HL-60 (cell line): ENCODE measurements at places on chromosomes 1 and 21.
A peak's percentile ranks its signal among the peaks of the same experiment; 100 is the strongest.

GRCh38 chr21:15493646-15494045 lies 236.1 kb upstream of the USP25 start:
- DNase-seq = no peak

DNA sequence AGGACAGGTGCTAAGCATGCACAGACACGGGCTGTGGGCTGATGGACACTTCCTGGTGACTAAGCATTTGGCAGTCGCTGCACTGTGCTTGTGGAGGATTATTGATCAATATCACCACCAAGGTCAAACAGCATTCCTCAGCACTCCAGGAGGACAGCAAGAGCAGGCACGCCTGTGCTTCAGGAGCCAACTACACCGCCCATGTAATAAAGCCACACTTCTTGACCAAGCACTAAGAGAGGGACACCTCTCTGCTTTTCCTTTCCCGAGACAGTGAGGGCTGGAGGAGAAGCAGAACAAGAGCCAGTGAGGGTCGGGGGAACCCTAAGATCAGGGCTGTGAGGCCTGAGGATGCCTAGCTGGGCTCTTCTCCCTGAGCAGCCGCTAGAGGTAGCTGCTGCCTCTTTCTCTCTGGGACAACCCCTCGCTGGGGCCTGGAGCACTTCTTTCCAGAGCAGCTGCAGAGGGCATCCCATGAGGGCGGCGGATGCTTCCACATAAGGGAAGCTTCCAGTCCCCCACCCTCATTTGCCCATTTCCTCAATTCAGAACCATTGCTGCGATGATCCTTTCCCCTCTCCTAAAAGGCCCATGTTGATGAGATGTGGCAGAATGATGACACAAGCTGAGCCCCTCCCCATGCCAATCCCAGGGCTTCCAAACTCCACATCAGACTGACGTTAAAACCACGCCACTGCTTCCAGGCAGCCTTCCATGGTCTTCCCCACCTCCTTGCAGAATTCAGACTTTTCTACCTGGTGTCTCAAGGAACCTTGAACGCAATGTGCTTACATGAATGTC lies 19.1 kb downstream of the RAB7B start:
- DNase-seq = peak; percentile 23

DNA sequence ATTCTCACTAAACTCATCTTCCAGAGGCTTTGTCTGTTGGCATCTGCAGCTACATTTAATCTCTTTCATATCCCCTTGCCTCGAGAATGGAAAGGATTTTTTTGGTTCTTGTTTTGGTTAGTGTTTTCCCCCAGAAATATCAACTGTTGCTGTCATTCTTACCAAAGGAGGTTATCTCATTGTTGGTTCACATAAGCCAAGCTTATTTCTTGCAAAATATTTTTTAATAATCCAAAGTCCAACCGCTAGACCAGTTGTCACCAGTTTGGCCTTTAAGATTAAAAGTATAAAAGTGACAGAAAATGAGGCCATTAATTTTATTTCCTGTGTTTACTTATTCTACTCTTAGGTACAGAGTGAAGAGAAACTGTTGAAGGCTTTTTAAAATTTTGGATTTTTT lies 66.5 kb upstream of the PROX1 start:
- DNase-seq = no peak

GRCh38 chr1:20028726-20029125 lies 41.3 kb upstream of the PLA2G5 start:
- DNase-seq = no peak

DNA sequence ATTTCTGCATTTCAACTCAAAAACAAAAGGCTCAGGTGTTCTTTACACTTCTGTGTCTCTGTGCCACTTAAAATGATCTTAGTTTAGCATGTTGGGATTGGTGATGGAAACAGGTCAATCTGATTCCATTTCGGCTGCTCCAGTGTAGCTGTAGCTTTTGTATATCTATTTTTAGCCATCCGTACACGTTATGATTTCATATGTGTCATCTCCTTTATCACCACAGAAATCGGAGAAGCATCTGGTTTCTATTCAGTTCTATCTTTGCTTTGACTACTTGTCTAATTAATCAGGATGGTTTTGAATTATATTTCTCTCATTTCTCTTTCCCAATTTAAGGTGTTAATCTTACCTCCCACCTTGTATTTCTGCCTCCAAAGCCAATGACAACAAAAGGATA lies 41.1 kb downstream of the RGS21 start:
- DNase-seq = no peak

GRCh38 chr1:56968878-56969495 lies 3.2 kb upstream of the C8B start:
- no peak for DNase-seq

DNA sequence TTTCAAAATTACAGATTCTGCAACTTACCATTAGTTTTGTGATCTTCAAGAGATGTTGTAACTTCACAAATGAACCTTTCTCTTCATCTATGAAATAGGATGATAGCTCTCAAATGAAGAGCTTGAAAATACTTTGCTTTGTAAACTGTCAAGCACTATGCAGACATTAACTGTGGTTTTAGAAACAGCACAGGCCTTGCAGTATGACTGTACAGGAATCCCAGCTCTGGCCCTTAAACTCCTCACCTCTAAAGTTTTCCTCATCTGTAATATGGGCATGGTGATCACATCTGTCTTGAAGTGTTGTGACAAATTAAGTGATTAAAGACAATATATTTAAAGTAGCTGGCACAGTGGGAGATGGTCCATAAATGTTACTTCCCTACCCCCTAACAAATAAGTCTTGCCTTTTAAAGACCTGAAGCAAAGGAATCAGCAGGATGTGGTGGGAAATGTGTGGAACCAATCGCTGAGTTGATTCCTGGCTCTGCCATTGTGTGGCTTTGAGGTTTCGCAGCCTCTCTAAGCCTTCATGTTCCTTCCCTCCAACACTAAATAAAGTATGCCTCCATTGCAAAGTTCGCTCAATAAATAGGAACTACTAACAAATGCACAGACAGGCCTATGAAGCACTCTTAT lies 5.5 kb upstream of the PTP4A2 start:
- DNase-seq = no peak

GRCh38 chr1:85864727-85865126 lies 156.5 kb upstream of the ZNHIT6 start:
- DNase-seq = no peak

- DNase-seq = no peak
These were observed 193.6 kb downstream of the RGS7 start for GRCh38 chr1:241163363-241163762.

DNA sequence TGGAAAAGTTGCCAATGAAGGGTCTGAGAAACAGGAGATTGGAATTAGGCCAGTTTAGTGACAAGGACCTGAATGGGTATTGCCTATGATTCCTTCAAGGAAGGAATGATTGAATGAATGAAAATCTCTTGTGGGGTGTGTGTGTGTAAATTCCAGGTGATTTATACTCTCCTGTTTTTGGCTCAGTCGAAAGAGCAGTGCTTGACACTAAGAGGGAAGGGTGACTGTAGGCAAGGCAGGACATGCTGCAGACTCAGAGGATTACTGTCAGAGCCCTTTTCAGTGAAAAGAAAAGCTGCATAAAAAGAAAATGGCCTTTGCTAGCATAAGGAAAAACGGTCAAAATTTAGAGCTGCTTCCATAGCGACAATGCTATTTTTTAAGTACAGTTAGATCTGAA lies 30.1 kb downstream of the C1orf21 start:
- DNase-seq = no peak

- DNase-seq = no peak
These were observed 197.9 kb upstream of the COA6 start for GRCh38 chr1:234175363-234175762.

- no peak for DNase-seq
These were observed 10.7 kb upstream of the GPR153 start for GRCh38 chr1:6271554-6271953.

DNA sequence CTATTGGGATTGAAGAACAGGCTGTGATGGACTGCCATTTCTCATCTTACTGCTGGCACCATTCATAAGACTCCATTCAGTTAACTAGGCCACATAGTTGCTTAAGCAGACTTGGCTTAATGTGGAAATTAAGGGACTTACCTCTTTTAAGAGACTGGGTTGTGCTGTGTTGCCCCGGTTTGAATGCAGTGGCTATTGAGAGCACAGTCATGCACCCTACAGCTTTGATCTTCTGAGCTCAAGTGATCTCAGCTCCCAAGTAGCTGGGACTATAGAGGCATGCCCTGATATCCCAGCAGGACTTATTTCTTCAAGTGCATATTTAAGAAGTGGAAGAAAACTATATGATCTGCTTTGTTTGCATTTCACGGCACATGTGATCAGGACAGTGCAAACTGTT lies 181.1 kb downstream of the RASAL2 start:
- no peak for DNase-seq

DNA sequence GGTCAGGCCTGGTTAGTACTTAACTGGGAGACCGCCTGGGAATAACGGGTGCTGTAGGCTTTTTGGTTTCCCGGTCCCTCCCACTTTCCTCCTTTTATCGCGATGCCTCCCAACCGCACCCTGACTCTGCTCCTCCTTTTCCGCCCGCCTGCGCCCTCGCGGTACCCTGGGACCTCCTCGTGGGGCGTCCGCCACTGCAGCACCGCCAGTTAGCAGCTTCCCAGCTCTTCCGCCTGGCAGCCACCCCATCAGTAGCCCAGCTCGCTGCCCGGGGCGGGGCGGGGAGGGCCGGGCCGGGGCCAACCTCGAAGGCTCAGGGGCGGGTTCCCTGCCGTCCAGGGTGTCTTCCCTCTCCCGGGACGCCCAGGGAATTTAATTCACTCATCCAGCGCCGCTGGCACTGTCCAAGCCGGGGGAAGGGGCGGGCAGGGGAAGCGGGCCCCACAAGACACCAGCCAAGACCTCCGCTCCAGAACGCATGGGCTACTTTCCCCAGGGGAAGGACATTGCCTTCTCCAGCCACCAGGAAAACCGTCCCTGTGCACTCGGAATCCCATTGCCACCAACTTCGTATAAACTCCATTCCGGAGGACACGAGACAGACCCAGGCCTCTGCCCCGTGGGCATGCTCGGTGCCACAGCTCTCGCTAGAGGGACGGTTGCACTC lies 2.0 kb upstream of the ZNF678 start:
- no peak for DNase-seq

GRCh38 chr1:23903754-23904153 lies 9.4 kb downstream of the CNR2 start:
- no peak for DNase-seq

DNA sequence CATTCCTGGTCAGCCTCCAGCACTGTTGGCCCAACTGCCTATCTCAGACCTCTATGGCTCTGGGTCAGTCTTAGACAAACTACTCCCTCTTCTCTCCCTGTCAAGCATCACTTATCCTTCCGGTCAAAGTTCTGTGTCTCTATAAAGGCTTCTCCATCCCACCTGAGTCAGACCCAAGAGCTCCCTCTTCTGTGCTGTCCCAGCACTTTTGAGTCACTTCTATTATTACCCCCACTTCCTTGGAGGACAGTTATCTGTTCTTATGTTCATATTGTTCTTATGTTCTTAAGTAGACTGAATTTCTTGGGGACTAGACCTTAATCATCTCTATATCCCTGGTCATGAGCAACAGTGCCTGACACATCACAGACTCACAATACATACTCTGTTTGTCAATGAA lies 29.2 kb upstream of the IL10 start:
- no peak for DNase-seq

- no peak for DNase-seq
These were observed 4.3 kb upstream of the UBE2U start for GRCh38 chr1:64199154-64199553.

GRCh38 chr21:45074818-45075595 lies 627 bp downstream of the ADARB1 start:
- DNase-seq = no peak

DNA sequence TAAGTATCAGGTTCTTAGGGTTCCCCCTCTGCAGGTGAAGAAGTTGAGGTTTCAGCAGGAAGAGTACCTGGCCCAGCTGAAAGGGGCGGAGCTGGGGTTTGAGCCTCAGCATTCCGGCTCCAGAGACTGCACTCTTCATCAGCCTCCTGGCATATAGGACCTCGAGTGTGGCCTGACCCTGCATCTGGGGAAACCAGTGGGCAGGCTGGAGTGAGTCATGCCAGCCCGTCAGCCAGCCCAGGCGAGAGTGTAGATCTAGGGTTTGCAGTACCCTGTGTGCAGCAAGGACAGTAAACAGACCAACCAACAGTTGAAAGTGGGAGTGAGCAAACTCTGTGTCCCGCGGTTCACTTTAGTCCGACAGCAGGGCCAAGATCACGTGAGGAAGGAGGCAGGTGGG lies 14.1 kb downstream of the MFSD2A start:
- peak; percentile 24 for DNase-seq

DNA sequence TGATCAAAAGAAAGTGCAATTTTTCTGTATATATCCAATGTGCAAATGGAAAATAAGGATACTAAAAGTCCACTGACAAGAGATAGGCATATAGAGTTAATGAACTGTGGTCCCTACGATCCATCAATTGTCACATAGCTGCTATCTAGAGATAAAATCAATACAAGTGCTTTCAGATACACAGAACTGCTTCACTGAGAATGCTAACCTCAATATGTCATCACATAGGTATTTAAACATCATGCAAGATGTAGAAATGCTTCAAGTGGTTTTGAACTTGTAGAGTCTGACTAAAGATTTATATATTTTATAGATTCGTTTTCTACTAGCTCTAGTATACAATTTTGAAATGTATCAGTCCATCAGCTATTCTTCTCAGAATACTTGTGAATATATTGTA lies 1604.7 kb downstream of the PLA2G4A start:
- no peak for DNase-seq

DNA sequence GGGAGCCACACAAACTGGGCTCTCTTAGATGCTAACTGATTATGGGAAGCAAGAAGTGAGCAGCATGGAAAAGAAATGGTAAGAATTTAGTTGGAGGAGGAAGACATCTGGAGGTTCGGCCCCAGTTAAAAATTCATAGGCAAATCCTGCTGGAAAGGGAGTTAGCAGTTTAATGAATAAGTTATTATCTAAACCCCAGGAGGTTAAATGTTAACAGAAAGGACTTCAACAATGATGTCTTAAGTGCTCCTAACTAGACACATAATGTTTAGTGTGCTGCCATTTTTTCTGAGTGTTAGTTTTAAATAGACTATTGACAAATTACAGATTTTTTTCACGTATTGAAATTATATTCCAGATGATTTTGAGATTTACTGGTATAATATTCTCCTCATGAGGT lies 1265.3 kb upstream of the ADGRL2 start:
- DNase-seq = no peak

DNA sequence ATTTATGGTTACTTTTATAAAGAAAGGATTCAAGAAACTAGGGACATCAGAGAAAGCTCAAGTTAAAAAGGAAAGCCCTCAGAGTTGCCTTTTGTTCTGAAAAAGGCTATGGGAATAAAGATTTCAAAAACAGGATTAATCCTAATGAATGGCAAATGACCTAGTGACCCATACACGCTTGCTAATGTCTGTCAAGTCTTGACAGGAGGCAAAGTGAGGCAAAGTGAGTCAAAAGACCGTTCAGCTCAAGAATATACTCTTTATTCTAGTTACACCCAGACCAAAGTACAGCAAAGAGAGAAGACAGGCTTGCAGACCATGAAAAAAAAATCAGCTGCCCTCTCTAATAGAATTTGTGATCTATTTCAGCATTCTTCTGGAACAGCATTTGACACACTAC lies 3.5 kb downstream of the ZNF436 start:
- no peak for DNase-seq

DNA sequence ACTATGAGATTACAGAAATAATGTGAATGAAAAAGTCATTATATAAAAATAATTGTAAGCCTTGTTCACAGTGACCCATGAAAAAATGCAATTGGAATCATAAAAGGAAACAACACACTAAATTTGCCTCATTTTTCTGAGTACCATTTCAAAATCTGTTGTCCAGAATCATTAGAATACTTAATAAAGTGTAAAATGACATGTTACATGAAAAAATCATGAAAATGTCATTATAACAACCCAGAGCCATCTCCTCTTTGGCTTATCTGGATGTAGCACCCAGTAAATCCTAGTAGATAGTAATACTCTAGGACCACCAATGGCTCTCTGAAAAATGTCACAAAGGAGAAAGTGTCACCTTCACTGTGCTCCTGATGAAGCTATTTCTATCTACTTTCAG lies 76.5 kb downstream of the DDAH1 start:
- DNase-seq = no peak
